ENCODE measurements at places on chromosomes 5 and 9.

DNA sequence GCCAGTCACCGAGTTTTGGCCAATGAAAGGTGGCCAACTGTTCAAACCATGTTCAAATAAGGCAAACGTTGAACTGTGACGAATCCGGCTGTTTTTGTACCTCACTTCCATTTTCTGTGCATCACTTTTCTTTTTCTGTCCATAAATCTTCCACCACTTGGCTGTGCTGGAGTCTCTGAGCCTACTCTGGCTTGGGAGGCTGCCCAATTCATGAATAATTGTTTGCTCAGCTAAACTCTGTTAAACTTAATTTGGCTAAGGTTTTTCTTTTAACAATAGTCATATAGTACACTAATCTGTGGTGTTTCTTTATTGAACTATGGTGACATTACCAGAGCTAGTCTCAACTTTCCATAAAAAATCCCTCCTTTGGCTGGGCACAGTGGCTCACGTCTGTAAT lies 11.3 kb downstream of the NIM1K start:
- DNase-seq = no peak

GRCh38 chr5:59231221-59231931 lies 648.5 kb downstream of the RAB3C start:
- DNase-seq = no peak

GRCh38 chr9:126621061-126621918 lies 7.6 kb downstream of the LMX1B start:
- no peak for DNase-seq

- DNase-seq = no peak
Observed at GRCh38 chr5:423233-423565, 19.8 kb upstream of the EXOC3 start.

DNA sequence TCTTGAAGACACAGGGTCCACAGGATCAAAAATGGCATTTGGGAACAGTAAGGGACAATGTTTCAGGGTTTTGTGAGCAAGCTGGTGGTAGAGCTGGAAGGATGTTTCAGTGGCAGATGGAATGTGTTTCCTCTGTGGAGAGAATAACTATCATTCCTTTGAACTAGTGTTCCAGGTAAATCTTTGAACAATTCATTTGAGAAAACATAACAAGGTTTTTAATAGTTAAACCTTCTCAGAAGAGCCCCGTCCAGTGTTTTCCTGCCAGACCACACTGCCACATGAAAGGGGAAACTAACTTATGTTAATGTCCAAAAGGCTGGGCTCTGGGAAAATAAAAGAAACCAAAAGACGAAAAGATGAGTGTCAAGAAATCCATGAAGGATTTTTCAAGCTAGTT lies 207.0 kb upstream of the ZNF462 start:
- DNase-seq = no peak

DNA sequence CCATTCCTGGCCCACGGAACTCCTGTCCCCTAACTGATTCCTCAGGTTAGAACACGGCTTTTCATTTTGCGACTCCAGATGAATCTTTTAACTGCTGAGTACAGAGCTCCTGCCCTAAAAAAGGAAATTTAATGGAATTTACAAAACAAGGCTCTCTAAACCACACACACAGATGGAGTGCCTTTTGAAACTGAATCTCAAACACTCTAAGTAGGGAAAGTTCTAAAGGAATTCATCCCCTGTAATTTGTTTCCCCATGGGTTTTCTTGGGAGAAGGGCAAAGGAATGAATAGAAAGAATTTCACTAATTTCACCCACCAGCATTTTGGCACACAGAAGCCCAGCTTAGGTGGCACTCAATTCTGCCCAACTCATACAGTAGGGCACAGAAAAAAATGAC lies 106.5 kb downstream of the THBS4 start:
- no peak for DNase-seq

DNA sequence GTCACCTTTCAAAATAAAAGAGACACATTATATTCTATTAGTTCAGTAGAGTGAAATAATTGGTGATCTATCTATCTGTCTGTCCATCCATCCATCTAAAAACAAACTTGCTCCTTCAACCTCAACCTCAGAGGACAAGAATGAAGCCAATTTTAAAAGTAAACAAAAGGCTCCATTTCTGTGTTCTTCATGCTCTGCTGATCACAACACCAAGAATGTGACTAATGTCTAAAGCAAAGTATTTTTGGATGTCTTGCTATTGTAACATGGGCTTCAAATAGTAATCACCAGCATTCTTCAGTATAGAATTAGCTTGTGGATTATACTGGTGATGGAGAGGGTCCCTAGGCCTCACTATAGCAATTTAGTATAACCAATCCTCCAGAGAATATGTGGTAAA lies 1304.4 kb downstream of the MAT2B start:
- DNase-seq = no peak

All from hematopoietic multipotent progenitor cell treated with erythropoietin and hydrocortisone succinate and interleukin-3 and kit ligand, for 6 days (in vitro differentiated cells).